ENCODE measurements at places on chromosomes 3 and 15.

DNA sequence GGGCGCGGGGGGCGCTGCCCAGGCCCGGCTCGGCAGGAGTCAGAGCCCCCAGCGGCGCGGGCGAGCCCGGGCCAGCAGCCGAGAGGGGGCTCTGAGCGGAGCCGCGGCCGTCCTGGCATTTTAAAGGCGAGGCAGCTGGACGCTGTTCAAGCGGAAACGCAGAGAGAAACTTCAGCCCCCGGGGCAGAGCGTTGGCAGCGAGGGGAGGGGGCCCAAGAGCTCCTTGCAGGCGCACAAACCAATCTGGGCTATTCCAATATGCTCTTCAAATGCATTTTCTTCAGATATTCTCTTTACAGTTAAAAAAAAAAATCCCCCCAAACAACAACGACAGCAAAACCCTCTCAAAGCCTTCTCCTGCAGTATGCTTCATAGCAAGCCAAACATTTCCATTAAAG lies at the start of gene CTXND1:
Gene CTXND1 (minus strand): TSS at position 93 of the 398 bp plus-strand sequence. CDS start 50,264 bp downstream, outside the sequence.
- no peak for DNase-seq

GRCh38 chr3:58720526-58720925 lies 54.0 kb upstream of the FAM3D start:
- no peak for DNase-seq

DNA sequence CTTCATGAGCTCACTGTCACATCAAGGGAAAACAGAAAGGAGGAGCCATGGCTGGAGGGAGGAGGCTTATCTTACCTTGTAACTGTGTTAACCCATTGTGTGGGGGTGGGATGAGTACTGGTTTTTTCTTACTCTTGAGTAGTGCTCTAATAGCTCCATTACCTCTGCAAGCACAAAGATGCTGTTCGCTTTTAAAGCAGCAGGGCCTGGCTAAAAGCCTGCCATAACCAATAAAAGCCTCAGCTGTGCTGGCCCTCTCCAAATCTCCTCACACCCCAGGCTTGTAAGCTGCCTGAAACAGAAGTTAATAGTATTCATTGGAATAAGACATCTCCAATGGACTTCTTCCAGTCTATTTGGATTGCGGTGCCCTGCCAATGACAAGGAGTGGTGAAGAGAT lies 544.1 kb downstream of the TUSC7 start:
- DNase-seq, result no peak

DNA sequence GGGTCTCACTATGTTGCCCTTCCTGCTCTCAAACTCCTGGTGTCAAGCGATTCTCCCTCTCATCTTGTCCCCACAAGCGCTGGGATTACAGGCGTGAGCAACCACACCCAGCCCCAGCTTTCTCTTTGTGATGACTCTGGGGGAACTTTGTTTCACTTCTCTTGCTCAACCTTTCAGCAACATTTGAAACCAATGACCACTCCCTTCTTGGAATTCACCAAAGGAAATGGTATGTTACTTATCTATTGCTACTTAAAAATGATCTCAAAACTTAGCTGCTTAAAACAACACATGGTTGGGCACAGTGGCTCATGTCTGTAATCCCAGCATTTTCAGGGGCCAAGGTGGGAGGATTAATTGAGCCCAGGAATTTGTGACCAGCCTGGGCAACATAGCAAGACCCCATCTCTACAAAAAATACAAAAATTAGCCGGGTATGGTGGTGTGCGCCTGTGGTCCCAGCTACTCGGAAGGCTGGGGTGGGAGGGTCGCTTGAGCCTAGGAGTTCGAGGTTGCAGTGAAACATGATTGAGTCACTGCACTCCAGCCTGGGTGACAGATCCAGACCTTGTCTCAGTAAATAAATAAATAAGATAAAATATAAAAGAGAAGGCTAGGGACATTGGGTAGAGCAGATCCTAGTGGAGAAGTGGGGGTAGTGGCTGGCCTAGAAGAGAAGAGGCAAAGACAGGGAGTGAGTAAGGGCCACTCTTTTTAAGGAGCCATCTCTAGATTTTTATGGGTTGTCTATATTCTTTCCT lies 10.3 kb upstream of the COPG1 start:
- DNase-seq, result no peak

DNA sequence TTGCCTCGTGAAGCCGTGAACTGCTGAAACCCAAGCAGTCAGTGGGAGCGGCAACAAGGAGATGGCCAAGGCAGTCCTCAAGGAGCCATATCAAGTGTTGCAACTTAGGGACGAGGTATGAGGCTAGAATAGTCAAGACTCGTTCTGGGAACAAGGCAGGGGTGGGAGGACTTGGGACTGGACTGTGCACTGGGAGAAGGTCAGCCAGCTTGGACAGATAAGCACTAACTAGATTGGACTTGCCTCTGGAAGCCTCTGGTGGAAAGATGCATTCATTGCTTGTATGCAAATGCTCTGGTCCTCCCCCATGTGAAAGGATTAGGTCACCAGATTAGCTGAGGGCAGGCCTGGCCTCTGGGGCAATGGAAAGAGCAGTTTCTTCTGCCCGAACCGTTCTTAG lies 123.3 kb upstream of the CTNNB1 start:
- no peak for DNase-seq

DNA sequence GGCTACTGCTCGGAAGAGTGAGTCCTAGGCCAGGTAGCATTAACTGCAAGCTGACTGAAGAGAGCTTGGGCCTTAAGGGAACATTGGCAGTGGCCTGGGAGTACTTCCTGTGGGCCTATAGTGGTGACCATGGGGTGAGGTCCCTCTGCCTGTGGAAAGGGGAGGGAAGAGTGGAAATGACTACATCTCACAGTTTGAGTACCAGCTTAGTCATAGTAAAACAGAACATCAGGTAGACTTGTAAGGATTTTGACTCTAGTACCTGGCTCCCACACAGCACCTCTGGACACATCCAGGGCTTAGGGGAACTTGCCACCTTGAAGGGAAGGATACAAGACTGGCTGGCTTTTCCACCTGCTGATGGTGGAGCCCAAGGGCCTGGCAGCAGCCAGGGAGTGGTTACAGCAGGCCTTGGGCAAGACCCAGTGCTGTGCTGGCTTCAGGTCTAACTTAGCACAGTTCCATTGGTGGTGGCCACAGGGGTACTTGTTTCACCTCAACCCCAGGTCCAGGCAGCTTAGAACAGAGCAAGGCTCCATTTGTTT lies 147.8 kb downstream of the SLC9A9 start:
- DNase-seq, result no peak
